ENCODE measurements at places on chromosomes 3 and 15.

DNA sequence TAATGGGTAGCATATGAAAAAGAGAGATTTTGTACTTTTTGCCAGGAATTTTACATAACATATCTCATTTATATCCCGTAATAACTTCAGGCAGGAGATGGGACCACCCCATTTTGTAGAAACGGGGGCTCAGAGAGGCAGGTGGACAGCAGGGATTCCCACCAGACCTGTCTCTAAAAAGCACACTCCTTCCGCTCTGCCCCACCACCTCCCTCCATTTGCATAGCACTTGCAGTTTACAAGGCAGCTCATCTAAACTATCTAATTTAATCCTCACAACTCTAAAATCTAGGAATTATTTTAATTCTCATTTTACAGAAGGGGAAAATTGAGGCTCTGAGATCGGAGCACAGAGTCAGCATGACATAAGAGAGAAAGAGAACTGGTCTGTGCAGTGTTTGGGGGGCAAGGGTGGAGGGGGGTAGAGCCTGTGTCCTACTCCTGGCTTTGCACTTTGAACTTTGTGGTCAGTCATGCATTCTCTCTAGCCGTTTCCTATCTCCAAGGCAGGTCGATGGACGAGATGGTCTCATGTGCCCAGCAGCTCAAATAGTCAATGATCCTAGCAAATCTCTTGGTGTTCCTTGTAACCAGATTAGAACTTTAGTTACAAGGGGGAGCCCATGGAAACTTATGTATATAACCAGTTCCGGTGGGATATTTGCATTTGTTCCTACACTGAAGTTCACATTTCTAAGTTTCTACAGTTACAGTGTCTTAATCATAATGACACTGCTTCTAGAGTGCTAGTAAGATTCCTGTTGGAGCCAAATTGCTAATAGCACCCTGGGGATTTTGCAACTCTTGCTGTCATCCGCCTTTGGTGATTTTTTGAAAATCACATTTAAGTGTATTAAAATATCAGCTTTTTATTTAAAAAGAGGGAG, 18.6 kb downstream of the CRYGS start:
- no peak for DNase-seq

GRCh38 chr15:91132079-91132478, 32.0 kb downstream of the SV2B start:
- DNase-seq: no peak

GRCh38 chr3:22632536-22632935, 570.6 kb upstream of the UBE2E2 start:
- DNase-seq: no peak

DNA sequence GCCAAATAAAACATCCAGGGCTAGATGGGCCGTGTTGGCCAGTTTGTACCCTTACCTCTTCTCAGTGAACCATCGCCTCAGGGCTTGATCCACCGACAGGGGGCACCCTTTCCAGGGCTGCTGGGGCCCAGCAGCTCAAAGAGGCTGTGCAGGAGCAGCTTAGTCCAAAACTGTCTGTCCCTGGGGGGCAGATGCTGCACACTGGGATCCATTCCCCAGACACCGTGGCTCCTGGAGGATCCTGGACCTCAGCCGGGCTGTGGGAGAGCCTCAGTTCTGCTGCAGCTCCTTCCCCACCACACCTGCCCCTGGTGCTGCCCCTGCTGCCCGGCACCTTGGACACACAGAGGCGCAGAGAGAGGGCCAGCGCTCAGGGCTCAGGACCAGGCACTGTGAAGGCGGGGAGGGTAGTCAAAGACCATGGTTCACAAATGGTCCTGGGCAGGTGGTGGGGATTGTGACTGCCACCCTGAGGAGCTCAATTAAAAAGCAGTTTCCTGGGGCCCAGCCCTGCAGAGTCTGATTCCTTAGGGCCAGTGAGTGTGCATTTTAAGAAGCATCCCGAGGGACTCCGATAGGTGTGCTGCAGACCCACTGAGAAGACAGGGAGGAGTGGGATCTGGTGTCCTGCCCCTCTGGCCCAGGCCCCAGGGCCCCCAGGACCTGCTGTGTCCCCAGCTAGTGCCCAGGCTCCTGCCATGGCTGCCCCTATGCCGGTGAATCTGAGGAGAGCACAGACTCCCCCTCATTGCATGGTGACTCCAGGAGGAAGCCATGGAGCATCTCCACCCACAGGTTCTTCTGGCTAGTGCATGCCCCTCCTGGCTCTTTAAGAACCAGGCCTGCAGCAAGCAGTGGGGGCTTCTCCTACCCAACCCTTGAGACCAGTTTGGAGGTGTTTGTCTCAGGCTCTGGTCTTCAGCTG, 86.5 kb upstream of the PRR20G start:
- peak; percentile 34 for DNase-seq

DNA sequence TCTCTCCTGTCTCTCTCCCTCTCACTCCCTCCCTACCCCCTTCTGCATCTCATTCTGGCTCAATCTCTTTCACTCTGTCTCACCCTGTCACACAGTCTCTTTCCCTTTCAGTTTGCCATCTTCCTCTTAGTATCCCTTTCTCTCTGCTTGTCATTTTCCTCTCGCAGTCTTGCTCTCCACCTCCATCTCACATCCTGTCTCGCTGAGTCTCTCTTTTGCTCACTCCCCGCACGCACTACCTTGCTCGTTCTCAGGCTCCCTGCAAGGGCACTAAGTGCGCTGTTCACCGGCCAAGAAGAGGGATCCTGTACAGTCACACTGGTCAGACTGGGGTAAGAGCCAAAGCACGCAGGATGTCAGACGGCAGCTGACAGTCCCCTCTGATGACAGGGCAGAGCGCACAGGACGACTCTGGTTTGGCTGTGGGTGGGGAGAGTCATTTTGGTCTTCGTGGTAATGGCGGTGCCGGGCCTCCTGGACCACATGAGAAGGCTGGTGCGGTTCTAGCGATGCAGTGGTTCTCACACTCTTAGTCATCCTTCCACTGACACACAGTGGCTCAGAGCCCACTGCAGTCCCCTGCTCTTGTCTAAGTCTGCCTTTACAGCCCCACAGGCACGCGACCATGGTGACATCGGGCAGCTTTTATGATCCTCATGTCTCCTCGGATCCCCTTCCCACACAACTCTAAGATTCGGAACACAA, 356.8 kb downstream of the FOXP1 start:
- DNase-seq: peak; percentile 59

- no peak for DNase-seq
Measured at GRCh38 chr15:36599620-36600433, 20.4 kb downstream of the CDIN1 start.

DNA sequence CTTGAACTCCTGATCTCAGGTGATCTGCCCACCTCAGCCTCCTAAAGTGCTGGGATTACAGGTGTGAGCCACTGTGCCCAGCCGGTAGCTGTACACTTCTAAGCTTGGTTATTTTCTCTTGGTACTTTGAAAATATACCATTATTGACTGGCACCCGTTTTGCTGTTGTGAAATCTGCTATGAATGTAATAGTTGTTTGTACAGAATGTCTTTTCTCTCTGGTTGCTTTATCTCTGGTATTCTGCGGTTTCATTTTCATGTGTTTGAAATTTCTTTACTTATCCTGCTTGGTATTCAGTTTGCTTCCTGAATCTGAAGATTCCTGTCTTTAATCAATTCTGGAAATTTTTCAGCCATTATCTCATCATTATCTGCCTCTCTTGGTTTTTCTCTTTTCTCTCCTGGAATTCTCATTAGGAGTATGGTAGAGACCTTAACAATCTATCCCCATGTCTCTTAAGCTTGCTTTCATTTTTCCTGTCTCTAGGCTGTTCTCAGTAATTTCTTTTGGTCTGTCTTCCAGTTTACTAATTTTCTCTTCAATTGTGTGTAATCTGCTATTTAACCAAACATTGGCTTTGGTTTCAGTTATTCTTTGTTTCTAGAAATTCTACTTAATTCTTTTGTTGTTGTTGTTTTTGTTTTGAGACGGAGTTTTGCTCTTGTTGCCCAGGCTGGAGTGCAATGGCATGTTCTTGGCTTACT, 2.8 kb upstream of the PAK2 start:
- no peak for DNase-seq

GRCh38 chr3:150170852-150171520, 200.3 kb upstream of the PFN2 start:
- DNase-seq: no peak
